ENCODE measurements at places on chromosomes 4 and X.

DNA sequence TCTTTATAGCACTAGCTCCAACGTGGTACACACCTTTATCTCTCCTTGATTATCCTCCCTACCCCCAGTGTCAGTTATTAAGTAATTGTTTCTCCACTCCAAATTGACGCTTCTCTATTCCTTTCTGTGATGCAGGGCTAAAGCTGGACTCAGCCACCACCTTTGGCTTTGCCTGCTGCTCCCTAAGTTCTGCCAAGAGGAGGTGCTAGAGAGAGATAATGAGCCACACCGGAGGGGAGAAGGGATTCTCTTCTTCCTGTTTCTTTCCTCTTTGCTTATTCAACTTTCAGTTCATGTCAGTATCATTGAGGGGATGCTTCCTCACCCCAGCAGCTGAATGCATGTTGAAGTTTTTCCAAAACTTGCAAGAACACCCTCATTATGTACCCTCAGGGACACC lies 176.5 kb downstream of the GBA3 start:
- DNase-seq = no peak

DNA sequence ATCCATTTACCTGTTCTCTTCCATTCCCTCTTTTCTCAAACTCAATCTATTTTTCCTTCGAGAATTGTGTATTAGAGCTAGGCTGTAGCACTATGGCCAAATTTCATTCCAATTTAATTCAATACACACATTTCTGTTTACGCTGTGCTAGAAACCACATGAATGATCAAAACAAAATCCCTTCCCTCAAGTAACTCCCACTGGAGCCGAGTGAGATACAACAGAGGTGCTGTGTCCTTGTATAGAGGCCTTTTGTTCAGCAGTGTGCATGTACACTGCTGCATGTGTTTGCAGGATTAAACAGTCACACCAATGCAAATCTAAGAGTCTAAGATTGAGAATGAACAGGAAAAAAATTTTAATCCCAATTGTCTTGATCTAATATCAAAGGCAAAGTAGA lies 734.2 kb downstream of the RAPGEF2 start:
- DNase-seq = no peak

GRCh38 chrX:12315526-12315925 lies 177.3 kb downstream of the FRMPD4 start:
- DNase-seq = no peak

DNA sequence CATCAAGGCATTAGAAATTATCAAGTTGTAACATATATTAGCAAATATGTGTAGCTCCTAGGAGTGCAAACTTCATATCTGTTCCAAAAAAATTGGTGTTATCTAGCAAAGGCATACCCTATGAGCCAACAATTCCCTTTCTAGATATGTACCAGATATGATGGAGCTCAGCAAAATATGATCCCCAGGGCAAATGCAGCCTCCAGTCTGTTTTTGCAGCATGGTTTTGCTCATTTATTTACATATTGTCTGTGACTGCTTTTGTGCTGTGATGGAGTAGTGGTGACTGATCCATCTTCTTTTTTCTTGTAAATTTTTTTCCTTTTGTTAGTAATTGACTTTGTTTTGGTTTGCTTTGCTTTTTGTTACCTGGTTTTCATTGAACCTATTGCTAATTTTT lies 41.0 kb downstream of the CEP135 start:
- no peak for DNase-seq

DNA sequence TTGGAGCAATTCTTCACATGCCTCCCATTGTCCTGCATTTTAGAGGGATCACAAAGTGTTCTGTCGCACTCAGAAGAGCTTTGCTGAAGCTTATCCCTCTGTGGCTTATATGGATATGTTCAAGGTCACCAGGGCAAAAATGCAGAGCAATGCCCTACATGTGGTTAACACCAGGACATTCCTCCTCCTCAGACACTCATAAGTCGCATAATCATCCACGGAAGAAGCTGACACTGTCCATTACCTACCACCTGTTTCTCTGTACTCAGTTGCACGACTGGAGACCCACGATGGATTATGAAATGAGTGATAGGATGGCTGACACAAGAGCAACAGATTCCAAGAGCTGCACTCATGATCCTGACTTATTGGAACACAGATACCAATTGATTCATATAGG lies 68.7 kb upstream of the PRDX4 start:
- no peak for DNase-seq

- peak; percentile 49 for DNase-seq
These were observed 387.6 kb upstream of the ZFP42 start for GRCh38 chr4:187608001-187608421.

- no peak for DNase-seq
These were observed 12.3 kb downstream of the PPP3CA start for GRCh38 chr4:101334963-101335572.

GRCh38 chr4:150931005-150931404 lies 84.1 kb downstream of the LRBA start:
- DNase-seq = no peak

GRCh38 chrX:70042399-70043371 lies 7.1 kb downstream of the AWAT2 start:
- DNase-seq = peak; percentile 20

DNA sequence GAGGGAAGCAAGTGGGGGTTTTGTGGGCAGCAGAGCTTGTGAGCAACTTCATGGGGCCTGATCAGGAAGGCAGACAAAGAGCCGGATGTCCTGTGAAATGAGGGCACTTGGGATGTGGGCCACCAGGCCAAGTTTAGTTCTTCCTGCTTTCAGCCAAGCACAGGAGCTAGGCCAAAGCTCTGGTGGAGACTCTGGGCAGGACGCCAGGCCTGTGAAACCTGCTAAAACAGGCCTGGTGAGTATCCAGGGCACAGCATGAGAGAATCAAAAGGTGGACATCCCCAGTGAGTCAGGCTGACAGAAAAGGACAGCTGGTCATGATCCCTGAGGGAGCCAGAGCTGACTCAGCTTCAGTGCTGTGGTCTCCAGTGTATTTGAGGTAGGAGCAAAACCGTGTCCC lies 95.7 kb downstream of the NPNT start:
- DNase-seq = peak; percentile 65

DNA sequence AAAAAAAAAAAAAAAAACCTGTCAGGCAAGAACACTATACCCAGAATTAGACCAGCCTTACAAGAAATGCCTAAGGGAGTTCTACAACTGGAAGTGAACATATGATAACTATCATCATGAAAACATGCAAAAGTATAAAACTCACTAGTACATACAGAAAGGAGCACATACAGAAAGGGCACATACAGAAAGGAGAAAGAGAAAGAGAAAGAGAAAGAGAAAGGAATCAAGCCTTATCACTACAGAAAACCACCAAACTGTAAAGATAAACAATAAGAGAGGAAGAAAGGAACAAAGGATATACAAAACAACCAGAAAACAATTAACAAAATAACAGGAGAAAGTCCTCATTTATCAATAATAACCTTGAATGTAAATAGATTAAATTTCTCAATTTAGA lies 50.4 kb downstream of the PHKA1 start:
- no peak for DNase-seq

DNA sequence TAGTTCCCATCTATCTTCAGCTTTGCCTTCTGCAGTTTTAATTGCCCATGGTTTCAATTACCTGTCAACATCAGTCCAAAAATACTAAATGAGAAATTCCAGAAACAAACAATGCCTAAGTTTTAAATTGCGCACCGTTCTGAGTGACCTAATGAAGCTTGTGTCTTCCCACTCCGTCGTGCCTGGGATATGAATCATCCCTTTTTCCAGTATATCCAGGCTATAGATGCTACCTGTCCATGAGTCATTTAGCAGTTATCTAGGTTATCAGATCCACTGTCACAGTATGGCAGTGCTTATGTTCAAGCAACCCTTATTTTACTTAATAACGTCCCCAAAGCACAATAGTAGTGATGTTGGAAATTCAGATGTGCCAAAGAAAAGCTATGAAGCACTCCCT lies 363.6 kb upstream of the FAM241A start:
- DNase-seq = no peak

GRCh38 chrX:4936315-4936714 lies 1222.9 kb upstream of the PRKX start:
- DNase-seq = no peak

DNA sequence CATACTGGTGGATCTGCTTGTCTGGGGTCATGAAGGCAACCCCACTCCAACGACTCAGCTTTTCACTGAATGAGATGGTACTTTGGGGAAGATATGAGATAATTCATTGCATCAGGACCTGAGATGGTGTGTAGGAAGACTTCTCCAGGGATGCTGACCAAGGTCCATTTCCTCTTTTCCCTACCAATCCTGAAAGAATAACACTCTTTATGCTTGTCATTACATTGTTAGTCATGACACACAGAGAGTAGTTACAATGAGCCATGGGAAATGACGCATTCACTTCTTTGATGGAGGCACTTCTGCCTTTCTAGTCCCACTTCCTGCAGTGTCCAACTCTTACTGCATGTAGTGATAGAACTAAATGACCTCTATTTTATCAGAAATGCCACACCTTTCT lies 58.6 kb downstream of the AREG start:
- DNase-seq = peak; percentile 79

DNA sequence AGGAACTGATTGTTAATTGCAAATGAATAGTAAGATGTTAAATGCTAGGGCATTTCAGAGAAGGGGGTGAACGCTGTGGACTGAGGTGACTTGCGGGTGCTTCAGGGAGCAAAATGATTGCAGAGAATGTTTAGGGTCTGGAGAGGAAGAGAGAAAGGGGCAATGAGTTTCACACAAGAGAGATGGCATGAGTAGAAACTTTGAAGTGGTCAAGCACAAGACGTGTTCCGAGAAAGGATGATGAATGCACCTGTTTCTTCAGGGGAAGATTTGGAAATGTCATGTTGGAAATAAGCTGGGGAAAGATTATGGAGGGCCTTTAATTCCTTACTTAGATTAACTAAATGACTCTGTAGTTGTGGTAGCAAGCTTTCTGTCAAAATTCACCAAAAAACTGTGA lies 43.4 kb downstream of the DTHD1 start:
- no peak for DNase-seq

DNA sequence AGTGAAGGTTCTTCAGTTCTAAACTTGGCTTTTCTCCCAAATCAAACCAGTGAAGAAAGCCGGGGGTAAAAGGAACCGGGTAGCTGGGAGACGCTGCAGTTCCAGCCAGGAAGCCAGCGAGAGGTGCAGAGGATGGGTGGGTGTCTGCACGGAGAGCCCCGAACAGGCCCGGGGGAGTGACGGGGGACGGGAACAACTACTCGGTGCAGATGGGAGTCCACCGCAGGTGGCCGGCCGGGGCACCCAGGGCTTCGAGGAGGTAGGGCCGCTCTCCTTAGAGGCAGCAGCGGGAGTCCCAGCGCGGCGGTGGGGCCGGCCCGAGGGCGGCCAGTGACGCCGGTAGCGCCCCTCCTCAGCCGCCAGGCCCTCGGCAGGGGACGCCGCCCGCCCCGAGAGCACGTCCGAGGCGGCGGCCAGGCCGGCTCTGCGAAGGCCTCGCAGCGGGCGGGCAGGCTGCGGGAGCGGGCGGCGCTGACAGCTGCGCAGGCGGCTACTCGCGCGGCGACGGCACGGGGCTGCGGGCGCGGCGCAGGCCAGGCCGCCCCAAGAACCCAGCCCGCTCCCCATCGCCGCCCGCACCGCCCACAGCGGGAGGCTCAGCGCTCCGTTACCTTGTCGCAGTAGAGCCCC lies 449 bp downstream of the FBXL5 start:
- peak; percentile 18 for DNase-seq

- DNase-seq = peak; percentile 72
These were observed 48.6 kb downstream of the PDGFRA start for GRCh38 chr4:54277691-54278090.

DNA sequence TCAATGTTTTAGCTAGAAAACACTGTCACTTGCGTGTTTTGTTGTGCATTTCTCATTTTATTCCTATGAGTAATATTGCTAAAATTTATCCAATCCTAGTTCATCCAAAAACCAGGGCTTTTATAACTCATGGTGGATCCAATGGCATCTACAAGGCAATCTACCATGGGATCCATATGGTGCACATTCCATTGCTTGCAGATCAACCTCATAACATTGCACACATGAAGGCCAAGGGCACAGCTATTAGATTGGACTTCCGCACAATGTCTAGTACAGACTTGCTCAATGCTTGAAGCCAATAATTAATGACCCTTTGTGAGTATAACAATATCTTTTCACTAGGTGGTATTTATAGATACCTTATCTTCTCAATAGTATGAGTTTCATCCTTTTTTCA lies 57.2 kb upstream of the UGT2B7 start:
- DNase-seq = no peak

DNA sequence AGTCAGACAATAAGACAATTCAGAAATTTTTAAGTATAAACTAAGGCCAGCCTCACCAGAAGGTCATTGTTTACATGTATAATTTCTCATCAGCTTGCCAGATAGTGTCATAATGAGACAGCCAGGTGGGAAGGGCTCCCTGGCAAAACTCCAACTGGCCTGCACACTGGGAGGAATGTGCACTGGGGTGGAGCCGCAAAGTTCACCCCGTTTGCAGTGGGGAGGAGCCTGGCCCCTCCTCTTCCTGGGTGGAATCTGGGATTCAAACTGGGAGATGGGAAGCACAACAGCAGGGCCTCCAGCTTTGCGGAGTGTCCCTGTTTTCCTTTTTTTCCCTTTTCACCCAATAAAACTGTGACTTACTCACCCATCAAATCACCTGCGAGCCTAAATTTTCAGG lies 329.9 kb downstream of the SMARCA1 start:
- no peak for DNase-seq

DNA sequence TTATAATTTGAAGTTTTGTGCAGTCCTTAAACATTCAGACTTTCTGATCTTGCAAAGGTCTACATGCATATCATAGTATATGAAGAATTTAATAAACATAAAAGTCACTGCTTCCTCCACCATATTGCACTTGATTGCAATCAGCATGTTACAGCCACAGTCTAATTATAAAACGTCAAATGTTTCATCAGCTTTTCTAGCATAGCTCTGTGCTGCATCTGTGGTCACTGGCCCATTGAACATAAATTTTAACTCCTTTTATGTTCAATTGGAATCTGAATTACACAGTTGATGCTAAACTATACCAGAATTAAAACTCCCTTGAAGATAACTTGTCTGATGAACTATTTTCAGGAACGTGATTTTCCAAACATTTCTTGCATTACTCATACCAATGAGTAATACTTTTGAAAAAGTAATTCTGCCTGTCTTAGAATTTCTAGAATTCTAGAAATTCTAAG lies 329.1 kb downstream of the GALNTL6 start:
- DNase-seq = no peak

GRCh38 chr4:33886356-33886755 lies 2358.0 kb downstream of the ARAP2 start:
- DNase-seq = no peak

All from brain microvascular endothelial cell (primary cell).